Fibroblast of the conjunctiva (primary cell): ENCODE measurements at places on chromosomes 2 and 18.

DNA sequence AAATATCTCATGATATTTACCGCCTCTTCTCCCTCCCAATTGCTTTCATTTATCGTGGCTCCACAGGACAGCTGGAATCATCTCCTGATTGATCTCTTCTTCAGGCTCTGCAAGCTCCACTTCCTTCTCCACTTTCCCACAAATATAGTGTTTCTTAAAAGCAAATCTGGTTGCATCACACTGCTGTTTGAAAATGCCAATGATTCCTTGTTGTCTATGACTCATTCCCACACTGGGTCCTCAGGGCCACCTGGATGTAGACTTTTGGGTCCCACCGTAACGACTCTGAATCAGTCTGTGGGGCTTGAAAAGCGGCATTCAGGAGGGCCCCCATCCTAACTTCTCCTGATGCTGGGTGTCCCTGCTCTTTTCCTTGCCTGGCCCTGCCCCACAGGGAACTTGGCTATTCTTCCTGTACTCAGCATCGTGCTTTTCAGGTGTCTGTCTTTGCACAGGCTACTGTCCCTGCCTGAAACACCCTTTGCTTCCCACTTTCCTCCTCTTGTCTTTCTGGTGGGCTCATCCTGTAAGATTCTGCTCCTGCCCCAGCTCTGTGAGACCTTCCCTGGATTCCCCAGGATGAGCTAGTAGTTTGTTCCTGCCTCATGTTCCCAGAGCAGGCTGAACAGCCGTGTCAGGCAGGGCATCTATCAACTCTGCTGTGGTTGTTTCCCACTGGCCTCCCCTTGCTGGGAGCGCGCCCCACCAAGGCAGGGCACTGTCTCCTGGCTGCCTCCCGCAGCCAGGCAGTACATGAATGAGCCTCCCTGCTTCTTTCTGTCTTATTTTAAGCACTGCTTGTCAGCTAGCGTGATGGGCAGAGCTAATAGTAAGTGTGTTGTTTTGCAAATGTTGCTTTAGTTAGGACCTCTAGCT, 111.9 kb downstream of the KCTD1 start:
- DNase-seq = peak; percentile 65

- no peak for DNase-seq
Measured at GRCh38 chr2:217538719-217539118, 464.1 kb downstream of the TNS1 start.

DNA sequence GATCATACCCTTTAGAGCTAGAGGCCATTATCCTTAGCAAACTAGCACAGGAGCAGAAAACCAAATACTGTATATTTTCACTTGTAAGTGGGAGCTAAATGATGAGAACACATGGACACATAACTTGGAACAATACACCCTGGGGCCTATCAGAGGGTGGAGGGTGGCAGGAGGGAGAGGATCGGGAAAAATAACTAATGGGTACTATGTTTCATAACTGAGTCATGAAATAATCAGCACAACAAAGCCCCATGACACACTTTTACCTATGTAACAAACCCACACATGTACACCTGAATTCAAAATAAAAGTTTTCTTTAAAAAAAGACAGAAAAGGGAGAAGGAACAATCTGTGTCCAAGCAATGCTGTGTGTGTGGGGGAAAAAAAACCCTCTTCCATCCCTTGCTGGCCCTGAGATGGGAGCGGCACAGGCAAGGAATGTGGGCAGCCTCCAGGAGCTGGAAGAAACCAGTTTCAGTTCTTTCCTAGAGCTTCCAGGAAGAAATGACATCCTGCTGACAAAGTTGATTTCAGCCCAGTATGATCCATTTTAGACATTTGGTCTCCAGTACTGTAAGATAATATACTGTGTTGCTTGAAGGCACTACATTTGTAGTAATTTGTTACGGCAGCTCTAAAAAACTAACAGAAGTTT, 458.7 kb upstream of the CNTNAP5 start:
- DNase-seq = no peak

GRCh38 chr2:234655706-234656105, 158.8 kb upstream of the ARL4C start:
- no peak for DNase-seq

- DNase-seq = no peak
Measured at GRCh38 chr2:201448701-201449100, 2.6 kb downstream of the TRAK2 start.

- DNase-seq = no peak
Measured at GRCh38 chr2:188582211-188582610, 290.5 kb downstream of the GULP1 start.

DNA sequence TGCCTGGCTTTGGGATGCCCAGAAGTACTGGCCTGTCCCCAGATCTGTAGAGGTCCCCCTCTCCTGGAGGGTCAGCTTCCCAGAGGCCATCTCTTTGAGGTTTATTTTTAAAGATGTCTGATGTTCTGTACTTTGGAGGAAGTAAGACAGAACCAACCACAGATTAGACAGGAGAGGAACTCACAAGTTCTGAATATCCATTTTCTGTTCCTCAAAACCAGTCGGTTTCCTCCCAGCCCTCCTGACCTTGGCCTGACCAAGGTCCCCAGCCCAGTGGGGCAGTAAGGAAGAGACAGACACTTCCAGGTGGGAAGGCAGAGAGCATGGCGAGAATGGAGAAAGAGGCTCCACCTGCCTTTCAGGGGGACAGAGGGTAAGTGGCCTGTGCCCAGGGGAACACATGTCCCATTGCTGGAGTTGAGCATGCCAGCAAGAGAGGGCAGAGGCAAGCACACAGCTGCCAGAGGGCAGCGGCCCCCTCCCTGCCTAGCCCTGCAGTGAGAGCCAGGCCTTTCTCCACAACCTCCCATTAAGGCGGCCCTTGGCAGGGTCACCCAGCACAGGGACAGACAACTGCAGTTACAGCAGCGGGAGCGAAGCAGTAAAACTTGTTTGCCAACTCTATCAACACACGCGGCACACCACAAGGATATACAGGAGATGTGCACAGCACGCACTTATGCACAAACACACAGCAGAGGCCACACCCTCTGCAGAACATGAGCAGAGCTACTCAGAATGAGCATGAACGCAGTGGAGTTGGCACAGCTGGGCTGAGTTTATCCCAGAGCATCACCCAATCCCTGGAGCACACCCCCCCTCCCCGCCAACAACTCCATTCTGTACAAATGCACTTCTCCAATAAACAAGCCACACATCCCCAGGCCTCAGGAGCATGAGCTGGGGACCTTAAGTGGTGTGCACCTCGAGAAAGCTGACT, 18.5 kb upstream of the SEMA4C start:
- no peak for DNase-seq

- peak; percentile 4 for DNase-seq
Measured at GRCh38 chr2:10620481-10620880, 69.3 kb downstream of the NOL10 start.

GRCh38 chr2:159922563-159922962, 124.6 kb upstream of the CD302 start:
- DNase-seq = no peak

DNA sequence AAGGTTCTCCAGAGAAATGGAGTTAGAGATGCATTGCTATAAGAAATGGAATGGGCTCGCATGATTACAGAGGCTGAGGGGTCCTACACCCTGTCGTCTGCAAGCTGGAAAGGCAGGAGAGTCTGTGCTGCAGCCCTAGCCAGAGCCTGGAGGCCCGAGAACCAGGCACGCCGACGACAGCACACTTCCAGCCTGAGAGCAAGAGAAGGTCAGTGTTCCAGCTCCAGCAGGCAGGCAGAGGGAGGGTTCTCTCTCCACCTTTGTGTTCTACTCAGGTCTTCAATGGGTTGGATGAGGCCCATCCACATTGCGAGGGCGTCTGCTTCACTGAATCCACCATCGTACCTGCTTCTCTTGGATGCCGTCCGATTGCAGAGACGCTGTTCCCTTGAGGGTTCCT, 177.6 kb upstream of the HDAC4 start:
- no peak for DNase-seq

- DNase-seq = no peak
Measured at GRCh38 chr2:215138479-215138878, at the start of gene ABCA12. Gene ABCA12, minus strand, starts transcription at chr2:215138626. Its CDS starts 418 bp downstream, at chr2:215138208.

DNA sequence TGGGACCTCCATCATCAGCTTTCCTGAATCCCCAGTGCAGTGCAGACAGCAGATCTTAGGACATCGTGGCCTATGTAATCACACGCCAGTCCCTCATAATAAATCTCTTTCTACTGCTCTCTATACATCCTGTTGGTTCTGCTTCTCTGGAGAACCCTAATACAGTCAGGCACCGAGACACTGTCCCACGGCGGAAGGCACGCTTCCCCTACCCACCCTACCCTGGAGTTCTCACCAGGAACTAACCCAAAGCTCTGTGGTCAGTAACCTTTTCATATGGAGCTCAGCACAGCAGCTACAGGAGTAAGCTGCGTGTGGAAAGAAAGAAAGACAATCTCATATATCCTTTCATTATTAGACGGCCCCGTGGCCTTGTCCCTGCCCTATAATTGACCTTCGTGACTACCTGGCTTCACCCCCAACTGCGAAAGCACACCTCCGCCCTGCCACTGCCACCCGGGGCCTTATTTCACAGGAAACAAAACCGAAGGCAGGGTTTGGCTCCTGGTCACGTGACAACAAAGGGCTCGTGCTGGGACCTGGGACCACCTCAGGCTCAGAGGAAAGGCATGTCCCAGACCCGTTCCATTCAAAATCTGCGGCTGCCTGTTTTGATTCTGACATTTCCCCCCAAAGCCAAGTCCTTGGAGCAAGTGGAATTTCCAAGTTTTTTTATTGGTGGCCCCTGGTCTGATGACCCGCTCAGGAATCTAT, 99.7 kb upstream of the ODC1 start:
- DNase-seq = no peak

- DNase-seq = no peak
Measured at GRCh38 chr18:8139891-8140406, 469.3 kb upstream of the RAB12 start.

DNA sequence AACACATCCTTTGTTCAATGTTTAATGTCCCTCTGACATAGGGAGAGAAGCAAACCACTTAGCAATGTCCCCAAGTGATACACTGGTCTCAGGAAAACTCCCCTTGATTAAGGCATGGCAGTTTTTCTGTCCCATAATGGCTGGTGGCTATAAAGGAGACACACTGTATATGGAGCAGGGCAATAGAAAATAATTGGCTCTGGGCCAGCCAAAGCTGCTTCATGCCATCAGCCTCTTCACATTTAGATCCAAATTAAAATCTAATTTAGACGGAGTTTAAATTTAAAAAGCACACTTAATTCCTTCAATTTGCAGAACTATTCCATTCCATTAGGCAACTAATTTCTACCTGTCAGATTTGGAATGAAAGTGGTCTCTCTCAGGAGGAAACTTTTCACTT, 638.1 kb downstream of the DSC3 start:
- no peak for DNase-seq

DNA sequence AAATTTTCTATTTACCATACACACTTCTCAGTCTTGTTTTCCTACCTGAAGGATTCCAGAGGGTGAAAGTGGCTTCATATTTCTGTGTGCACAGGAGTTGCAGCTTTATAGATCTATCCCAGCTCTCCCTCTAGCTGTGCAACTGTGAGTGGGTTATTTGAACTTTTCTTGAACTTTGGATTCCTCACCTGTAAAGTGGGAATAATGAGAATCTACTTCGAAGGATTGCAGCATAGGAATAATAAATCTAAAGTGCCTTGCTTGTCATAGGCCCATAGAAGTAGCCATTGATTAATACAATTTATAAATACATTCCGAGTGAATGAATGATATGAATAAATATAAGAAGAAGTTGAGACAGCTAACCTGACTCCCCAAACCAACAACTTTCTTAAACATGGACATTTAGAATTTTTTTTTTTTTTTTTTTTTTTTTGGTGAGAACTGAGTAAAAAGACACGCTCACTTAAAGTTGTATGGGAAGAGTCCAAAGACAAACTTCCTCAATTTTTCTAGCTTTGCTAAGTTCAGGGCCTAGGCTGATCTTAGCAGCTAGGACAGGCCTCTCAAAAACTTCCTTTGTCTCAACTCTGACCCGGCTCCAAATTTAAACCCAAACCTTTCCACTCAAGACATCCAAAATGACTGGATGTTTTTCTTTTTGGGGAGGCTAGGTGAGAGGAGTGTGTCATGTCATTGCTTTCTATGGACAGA, 203.3 kb upstream of the FBXO11 start:
- DNase-seq = no peak

DNA sequence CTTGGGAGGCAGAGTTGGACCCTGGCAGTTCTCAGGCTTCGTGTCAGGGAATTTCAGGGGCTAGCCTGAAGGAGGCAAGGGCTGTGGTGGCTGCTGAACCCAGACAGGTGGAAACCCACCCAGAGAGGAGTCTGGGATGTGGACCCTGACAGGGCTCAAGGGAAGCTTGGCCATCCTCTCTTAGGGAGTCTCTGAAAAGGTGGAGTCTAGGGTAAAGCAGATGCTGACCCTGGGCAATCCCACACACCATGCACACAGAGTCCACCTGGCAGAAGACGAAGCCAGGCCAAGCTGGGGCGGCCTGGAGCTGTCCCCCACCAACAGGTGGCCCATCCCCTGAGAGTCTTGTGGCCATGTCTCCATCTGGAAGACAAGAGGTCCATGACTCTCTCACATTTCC, 41.2 kb upstream of the TEX51 start:
- DNase-seq = no peak

DNA sequence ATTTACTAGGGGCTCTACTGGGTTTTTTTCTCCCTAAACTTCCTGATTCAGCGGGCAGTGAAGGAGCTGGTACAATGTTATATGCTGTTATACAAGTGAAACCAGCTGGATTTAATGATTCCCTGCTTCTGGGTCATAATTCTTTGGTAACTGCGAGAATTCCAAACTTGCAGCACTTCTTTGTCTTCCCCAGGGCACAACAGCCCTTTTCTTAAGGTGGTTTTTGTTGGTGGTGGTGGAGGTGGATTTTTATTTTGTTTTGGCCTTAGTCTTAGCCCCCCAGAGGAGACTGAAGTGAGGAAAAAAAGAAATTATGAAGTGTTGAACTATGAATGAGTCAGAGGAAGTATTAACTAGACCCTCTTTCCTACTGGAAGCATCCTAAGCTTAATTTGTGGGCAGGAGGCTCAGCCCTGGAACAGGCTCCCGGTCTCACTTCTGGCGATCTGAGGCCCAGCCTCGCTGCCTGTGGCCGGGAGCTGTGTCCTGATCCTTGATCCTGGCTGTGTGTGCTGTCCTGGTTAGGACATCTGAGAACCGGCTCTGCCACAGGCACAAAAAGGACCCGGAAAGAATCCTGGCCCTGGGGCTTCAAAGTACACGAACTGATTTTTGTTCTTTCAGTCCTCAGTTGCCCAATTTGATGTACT, 141.9 kb downstream of the LYPD6B start:
- DNase-seq = no peak

GRCh38 chr2:113765276-113765675, 8.8 kb upstream of the SLC35F5 start:
- DNase-seq = no peak

- DNase-seq = no peak
Measured at GRCh38 chr2:11975373-11975772, 228.9 kb downstream of the LPIN1 start.

GRCh38 chr18:79915161-79916127, 36.0 kb downstream of the SLC66A2 start:
- DNase-seq = no peak

DNA sequence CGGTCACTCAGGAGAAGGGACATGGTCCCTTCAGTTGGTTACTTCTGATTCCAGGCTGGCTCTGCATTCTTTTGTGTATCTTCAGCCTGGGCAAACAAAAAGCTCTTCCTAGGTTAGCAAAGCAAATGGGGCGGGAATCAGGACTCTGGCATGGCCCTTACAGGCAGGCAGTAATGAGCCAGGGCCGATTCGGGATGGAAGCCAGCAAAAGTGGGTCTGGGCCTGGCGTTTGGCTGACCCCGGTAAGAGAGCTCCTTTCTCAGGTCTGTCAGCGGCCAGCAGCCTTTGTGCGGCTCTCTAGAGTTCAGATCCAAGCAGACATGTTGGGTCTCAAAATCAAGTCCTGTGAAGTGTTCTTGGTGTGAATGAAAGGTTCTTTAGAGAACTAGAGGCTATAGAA, 81.5 kb upstream of the EML6 start:
- DNase-seq = no peak
